Spleen (tissue), 13 donors: ENCODE measurements at places on chromosomes 6 and 20. TPM values are rescaled to one million over a fixed set of nuclear protein-coding genes. Genes with fewer than 3 reads are reported as not detected.

DNA sequence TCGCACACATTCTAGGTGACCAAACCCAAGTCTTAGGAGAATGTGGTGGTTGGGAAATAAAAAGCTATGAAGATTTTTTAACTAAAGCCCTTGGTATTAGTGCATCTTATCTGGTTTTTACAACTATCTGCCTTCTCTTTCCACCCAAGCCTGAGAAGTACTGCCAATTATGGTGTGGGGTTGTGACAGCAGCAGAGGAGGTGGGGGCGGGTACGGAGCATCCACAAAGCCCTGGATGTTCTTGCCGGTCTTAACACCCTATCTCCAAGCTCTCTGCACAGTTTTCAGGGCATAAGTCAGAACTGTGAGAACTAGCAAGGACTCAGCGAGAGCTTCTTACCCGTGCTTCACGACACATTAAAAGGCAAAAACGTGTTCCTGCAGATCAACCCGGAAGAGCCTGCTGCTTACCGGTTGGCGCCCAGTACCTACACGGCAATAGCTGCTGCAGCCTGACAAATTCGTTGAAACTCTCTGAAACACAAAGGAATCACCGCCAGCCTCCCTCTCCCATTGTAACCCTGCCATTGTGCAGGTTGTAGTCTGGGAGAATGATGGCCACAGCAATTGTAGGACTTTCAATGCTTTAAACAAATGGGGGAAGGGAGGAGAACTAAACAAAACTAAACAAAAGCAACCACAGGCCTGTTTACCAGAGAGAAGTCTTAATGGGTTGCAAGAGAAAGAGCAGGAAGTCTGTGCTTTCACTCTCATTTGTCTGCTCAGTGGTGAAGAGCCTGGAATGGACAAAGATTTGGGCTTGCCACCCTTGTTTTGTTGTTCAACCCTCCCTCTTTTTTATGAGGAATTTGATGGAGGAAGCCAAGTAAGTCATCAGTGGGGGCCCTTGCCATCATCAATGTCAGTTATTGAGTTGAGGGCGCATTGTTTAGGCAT, 461.0 kb upstream of the JARID2 start:
- DNase-seq: no peak
- H3K4me1 ChIP-seq: no peaks in the 10 kb centered on the region
- H3K27me3 ChIP-seq: no peaks in the 10 kb centered on the region

- no peaks in the 10 kb centered on the region for H3K27me3 ChIP-seq
- no peak overlapping the region for H3K4me3 ChIP-seq
- peaks cover 100% of the 10 kb centered on the region for H3K36me3 ChIP-seq
- DNase-seq: no peak
- peaks cover 31% of the 10 kb centered on the region for H3K4me1 ChIP-seq
These were observed 157.7 kb downstream of the PREX1 start for GRCh38 chr20:48669946-48670605.

DNA sequence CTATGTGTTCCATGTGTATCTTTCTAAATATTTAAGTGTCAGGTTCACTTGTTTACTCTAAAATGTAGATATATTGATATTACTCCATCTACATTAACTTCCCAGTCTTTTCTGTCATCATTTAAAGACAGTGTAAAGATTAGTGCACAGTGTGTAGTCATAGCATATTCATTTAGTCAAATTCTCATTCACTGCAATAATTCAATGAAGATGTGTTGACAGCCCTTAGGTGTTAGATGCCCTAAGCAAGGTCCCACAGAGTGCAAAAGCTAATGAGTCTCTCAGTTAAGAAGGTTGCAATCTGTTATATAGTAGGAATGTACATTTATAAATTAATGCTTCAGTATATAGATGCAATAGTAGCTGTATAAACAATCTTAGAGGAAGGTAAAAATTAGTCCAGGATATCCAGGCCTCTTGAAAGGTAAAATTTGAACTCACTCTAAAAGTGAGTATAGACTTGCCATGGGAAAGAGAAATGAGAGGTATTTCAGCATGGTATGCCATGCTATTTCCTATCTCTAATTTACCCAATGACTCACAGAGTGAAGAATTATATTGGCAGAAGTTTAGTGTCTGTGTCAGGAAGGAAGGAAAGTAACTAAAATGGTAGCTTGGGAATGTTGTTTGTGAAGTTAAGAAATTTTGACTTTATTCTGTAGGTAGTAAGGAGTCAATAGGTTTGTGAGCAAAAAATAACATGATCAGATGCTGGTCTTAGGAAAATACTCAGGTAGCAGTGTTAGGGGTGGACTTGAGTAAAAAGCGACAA, 969.9 kb upstream of the CITED2 start:
- H3K4me3 ChIP-seq: no peak overlapping the region
- DNase-seq: no peak
- no peak overlapping the region for H3K27ac ChIP-seq
- H3K4me1 ChIP-seq: no peaks in the 10 kb centered on the region

ALDH5A1 gene
- 7.7 TPM for total RNA-seq

RAET1G gene
- total RNA-seq: not detected
